Cardiac fibroblast (primary cell): ENCODE measurements at places on chromosomes 3 and 15.

DNA sequence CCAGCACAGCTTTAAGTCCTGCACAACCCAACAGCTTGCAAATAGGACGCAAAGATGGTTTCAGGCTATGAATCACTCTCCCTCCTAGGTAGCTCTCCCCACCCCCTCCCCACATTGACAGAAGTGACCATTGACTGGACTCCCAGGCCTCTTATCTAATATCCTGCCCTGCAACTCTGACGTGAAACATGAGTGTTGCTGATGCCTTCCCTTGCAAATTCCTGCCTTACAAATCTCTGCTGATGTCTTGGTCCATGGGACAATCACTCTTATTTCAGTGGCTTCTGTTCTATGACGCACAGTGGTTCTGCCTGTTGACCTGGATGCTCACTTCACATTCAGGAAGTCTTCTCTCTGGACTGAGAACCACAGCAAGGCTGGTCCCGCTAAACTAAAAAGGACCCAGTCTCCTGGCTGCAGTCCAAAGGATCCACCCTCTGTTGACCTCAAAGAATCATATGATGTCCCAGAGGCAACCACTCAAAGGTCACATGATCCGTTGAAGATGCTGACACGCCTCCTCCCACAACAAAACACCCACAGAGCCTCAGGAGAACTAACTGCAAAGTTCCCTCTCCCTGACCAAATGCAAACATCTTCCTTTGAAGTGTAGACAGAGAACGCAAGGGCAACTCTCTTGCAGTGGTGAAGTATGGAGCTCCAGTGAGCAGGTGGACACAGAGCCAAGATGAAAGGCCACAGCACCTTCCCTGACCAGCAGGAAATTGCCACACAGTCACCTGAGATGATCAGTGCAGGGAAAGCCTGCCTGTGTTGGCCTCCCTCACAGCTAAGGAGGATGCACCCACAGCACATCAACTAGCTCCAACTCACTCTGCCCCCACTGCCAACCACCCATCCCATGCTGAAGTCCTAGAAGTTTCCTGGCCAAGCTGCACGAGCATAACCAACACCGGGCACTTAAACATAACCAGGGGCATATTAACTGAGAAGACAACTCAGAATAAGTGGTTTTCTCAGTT is 112.3 kb downstream of the ADAMTS17 start:
- DNase-seq, result peak; percentile 49

DNA sequence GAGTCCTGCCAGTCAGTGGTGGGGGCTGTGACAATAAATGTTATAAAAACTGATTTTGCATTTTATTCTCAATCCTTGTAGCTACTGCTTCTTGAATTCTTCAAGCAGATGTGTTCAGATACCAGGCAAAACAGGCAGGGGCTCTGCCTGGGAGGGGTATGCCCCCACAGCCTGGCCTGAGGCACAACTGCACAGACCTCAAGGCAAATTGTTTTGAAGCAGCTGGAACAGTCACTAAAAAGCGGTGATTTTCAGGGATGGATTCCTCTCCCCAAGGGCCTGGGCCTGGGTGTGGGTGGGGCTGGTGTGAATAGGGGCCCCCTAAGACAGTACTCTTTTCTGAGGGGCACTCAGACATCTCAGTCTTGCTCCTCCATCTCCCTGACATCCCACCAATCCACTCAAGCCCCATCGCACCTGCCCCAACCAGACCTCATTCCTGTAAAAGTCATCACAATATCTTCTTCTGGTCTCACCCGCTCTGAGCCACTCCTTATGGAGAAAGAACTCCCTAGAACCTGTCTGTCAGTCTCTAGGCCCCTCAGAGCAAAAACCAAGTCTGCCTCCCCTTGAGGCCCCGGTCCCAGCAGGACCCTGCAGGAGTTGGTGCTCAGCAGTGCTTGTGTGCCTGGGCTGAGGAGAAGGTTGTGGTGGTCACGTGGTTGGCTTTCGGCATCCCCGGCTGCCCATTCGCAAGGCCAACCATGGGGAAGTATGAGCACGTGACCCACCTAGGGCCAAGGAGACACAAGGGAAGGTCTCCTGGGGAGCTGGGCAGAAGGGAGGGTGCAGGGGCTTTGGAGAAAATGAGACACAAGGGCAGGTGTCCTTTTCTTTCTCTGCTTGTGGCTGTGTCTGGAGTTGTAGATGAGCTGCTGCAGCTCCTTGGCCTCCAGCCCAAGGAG is 2.9 kb upstream of the PSTPIP1 start:
- DNase-seq, result no peak

DNA sequence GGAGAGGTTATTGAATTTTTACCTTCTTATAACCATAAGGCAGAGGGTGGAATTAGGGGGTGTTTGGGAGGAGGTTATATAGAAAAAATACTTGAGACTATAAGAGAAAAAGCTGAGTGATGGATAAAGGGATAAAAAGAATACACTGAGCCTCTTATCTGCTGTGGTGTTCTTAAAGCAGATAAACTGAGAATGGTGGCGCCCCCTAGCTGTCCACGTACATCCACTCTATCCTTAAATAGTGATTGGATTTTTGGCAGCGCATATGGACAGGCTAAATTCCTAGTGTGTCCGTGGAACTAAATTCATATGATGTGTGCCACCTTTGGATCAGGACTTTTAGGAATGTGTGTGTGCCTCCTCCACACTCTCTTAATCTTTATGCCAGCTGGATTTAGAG is 121.1 kb downstream of the OXSM start:
- DNase-seq, result peak; percentile 48

DNA sequence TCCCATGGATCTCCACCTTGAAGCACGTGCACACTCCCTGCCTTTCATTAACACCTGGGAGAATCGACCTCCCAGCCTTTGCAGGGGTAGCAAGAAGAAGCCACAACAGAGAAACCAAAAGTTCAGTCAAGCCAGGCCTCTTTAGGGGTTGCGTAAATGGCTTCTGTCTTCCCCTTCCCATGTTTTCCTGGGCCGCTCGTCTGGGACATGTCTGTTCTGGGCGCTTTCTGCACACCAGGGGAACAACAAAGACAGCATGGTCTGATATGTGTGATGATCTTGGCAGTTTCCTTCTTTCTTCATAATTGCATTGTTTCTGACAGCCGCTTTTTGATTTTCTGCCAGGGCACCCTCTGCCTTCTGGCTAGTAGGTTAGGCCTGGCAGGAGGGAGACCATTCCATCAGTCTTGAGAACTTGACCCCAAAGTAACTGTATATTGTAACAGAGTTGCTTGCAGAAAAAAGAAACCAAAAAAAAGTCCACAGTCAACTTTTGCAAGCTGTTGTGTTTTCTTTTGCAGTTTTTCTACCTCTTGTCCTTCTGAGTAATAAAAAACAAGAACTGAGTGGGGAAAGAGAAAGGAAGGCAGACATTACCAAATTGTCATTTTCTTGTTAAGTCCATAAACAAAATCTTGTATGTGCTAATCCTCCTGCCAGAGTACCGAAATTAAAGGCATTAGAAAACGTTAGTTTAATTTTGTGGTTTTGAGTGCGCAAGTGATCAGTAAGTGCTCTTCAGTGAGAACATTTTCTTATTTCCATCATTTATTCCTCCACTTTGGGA is 56.0 kb upstream of the FURIN start:
- DNase-seq, result no peak

DNA sequence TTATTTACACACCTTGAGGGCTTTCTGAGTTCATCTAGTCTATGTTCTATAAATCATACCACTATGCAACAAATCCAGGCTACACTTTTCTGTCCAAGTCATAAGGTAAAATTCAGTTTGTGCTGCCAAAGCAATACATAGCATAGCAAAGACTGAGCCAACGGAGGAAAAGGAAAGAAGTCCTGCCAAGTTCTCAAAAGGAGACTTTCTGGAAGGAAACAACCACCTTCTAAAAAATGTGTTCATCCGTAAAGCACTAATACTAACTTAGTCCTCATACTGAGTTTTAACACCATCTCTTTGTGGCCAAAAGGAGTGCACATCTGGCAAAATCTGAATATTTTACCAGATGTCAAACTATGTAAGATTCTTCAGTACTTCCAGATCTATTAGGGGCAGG is 620.2 kb downstream of the RBMS3 start:
- DNase-seq, result peak; percentile 66

- peak; percentile 73 for DNase-seq
These were observed 727.1 kb downstream of the ROBO1 start for GRCh38 chr3:79040701-79041100.

- no peak for DNase-seq
These were observed 13.1 kb downstream of the WDR82 start for GRCh38 chr3:52265387-52265786.

DNA sequence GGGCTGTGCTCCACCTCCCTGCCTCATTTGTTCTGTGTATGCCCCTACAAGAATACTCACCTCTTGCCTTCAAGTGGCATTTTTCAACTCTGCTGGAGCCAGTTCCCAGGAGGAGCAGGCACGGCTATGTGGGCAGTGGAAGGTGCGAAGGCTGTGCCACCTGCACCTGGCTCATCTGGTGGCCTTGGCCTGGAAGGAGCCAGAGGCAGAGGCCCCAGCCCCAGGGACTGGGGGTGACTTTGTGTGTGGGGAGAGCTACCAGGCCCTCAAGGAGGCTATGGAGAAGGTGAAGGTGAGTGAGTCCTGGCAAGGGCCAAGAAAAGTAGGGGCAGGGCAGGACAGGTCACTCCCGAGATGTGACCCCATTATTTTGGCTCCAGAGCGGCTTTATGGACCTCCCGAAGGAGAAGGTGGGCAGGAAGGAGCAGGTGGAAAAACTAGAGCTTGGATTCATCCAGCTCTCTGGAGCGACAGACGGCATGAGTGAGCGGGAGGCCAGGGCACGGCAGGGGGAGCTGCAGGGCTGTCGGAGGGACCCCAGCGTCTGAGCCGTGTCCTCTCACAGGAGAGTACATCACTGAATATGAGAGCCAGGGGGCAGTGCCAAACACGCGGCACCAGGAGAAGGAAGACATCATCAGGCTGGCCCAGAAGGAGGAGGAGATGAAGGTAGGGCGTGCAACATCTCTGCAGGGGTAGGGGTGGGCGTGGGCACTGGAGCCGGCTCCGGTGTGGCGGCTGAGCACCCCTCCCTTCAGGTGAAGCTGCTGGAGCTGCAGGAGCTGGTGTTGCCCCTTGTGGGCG is 57.3 kb upstream of the UBE2Q2 start:
- peak; percentile 8 for DNase-seq

DNA sequence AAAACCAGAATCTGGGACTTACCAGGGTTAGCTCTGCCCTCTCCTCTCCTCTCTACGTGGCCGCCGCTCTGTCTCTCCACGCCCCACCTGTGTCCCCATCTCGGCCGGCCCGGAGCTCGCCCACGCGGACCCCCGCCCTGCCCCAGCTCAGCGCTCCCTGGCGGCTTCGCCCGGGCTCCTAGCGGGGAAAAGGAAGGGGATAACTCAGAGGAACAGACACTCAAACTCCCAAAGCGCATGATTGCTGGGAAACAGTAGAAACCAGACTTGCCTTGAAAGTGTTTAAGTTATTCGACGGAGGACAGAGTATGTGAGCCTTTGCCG is 5.4 kb downstream of the ISL2 start:
- DNase-seq, result peak; percentile 10
